ENCODE measurements at places on chromosomes 11 and 22. TPM values are rescaled to one million over a fixed set of nuclear protein-coding genes. Genes with fewer than 3 reads are reported as not detected.

The CCDC88B gene
- polyA plus RNA-seq: 15.6 TPM

DNA sequence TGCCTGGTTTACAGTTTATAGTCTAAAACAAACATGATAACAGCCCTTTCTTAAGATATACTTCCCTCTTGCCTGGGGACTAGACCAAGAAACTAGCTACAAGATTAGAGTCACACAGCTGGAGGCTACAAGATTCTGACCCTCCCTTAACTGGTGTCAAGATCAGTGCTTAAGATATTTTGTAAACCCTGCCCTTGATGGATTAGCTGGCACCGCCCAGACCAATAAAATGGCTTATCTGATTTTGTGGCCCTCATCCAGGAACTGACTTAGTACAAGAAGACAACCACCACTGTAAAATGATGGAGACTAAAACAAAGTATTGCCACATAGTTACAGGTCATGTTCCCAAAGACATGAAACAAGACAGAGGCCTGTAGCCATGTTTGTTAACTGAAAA lies 53.4 kb downstream of the FAM181B start:
- H3K27ac ChIP-seq: no peak overlapping the region
- DNase-seq: no peak
- H3K4me1 ChIP-seq: no peaks in the 10 kb centered on the region
- no peaks in the 10 kb centered on the region for H3K36me3 ChIP-seq
- H3K4me3 ChIP-seq: no peak overlapping the region

- peaks cover 45% of the 10 kb centered on the region for H3K4me1 ChIP-seq
- no peaks in the 10 kb centered on the region for H3K36me3 ChIP-seq
- H3K27me3 ChIP-seq: no peaks in the 10 kb centered on the region
- no peak overlapping the region for H3K4me3 ChIP-seq
These were observed 25.0 kb downstream of the SWAP70 start for GRCh38 chr11:9688716-9689511.

DNA sequence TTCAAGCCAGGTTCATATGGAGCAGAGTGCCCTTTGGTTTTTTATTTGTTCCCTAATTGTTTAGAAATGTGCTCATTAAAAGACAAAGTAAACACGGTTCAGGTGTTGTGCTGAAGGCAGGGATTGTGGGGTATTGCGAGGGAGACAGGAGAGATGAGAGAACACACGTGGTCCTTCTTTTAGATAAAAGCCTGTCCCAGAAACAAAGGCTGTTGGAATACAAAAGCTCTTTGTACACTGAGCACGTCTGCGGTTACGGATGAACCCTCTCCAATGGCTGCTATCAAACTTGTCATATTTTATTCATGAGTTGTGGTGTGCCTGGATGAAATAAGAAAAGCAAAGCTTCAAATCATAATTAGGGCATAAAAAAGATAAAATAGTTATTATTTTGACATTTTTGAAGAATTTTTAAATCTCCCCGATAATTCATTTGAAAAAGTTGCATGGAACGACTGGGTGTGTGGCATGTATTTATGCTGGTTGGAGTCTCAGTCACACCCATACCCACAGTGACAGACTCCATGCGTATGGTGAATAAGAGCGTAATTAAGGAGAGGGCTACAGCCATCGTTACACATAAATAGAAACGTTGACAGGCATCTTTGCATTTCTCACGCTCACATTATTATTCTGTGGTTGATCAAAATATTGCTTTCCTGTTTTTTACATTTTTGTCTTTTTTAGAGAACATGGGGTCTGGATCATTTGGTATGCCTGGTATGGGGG lies 92.9 kb downstream of the NELL1 start:
- no peak for DNase-seq
- H3K27me3 ChIP-seq: no peaks in the 10 kb centered on the region
- H3K4me3 ChIP-seq: no peak overlapping the region

The OR51B2 gene
- not detected for polyA plus RNA-seq

- H3K27me3 ChIP-seq: no peaks in the 10 kb centered on the region
- H3K36me3 ChIP-seq: no peaks in the 10 kb centered on the region
- no peak overlapping the region for H3K27ac ChIP-seq
- H3K4me1 ChIP-seq: peaks cover 9% of the 10 kb centered on the region
These were observed 140.3 kb upstream of the MTNR1B start for GRCh38 chr11:92829121-92829520.

DNA sequence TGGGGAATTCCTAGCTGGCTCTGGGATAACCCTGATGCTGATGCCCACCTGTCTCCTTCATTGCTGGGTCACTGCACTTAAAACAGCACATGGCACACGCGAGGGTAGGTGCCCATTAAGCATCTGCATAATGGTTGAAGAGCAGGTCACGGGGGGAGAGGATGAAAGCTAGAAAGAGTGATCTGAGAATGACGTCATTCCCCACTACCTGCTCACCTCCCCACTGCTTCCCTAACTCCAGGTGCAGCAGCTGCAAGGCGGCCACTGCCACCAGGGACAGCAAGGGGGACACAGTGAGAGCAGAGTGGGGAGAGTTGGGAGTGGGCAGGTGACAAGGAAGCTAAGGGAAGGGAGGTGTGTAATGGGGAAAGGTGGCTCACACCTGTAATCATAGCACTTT lies 27.0 kb downstream of the ADA2 start:
- no peak for DNase-seq
- no peaks in the 10 kb centered on the region for H3K36me3 ChIP-seq
- H3K4me1 ChIP-seq: no peaks in the 10 kb centered on the region
- no peak overlapping the region for H3K27ac ChIP-seq
- peaks cover 6% of the 10 kb centered on the region for H3K27me3 ChIP-seq

The FAM83F gene
- polyA plus RNA-seq: 10.2 TPM

The OR52A1 gene
- polyA plus RNA-seq: not detected

- H3K27ac ChIP-seq: no peak overlapping the region
- no peak for DNase-seq
- no peaks in the 10 kb centered on the region for H3K36me3 ChIP-seq
- H3K4me1 ChIP-seq: no peaks in the 10 kb centered on the region
- no peaks in the 10 kb centered on the region for H3K27me3 ChIP-seq
These were observed 4.7 kb downstream of the FCHSD2 start for GRCh38 chr11:73137262-73137943.

DNA sequence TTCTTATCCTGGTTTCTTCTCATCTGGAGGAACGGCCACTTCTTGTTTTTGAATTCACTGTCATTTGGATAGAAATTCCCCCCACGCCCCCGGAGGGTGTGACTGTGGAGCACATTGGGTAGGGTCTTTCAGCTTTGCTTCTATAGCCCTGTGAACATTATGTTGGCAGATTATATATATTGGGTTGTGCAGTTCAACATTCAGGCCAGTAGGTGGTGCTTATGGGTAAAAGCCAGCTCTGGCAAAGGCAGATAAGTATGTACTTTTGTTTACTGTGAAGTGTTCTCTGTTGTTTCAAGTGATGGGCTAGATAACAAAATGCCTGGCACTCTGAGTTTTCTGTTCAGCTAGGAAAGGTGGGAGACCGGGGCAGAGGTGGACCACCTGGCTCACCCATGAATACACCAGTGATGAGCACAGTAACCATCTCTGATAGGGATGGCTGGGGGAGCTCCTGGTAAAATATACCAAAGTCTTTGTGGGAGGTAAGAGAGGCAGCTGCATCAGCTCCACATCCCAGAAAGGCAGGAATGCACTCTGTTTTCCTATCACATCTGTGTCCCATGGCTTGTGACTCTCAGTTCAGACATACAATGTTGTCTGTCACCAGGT lies 1348.2 kb upstream of the RAG2 start:
- H3K4me1 ChIP-seq: no peaks in the 10 kb centered on the region
- no peaks in the 10 kb centered on the region for H3K36me3 ChIP-seq
- H3K27me3 ChIP-seq: no peaks in the 10 kb centered on the region
- DNase-seq: no peak

The CABP4 gene
- polyA plus RNA-seq: 0.61 TPM

The COPB1 gene
- polyA plus RNA-seq: 65.5 TPM

GRCh38 chr11:85809191-85809590 lies 1.8 kb downstream of the SYTL2 start:
- H3K4me3 ChIP-seq: no peak overlapping the region
- H3K36me3 ChIP-seq: no peaks in the 10 kb centered on the region
- no peaks in the 10 kb centered on the region for H3K4me1 ChIP-seq
- DNase-seq: no peak
- no peaks in the 10 kb centered on the region for H3K27me3 ChIP-seq

- no peak for DNase-seq
- no peak overlapping the region for H3K27ac ChIP-seq
- peaks cover 12% of the 10 kb centered on the region for H3K4me1 ChIP-seq
- H3K4me3 ChIP-seq: no peak overlapping the region
- H3K36me3 ChIP-seq: no peaks in the 10 kb centered on the region
These were observed 15.9 kb downstream of the SMIM38 start for GRCh38 chr11:69171476-69172240.

DNA sequence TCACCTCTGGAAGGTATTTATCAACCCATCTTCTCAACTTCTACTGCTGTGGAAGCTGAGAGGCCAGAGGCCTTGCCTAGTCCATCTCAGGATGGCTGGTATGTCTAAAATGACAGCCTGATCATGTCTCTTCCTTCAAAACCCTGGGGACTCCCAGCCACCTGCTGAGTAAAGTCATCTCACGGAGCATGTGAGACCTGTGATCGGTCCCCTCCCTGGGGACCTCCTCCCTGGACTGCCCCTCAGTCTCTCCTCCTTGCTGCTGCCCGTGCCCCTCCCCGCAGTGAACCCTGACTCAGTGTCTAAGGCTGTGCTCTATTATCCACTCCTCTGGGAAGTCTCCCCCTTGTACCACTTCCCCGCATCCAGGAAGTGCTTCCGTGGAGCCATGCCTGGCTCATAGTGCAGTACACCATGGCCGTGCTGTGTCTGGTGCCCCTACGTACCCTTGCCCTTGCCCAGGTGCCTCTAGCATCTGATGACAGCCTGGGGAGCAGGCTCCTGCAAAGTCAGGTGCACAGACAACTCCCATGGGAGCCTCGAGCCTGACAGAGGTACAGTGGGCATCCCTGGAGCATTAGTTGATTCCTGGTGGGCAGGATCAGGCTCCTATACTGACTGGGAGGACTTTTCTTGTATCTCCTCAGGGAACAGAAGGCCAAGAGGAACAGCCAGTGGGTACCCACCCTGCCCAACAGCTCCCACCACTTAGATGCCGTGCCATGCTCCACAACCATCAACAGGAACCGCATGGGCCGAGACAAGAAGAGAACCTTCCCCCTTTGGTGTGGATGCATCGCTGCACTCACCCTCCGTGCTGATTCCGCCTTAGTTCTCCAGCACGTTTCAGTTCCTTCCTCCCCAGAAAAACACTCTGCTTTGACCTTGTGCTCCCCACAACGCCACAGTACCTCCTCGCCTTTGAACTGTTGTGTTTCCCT lies 13.8 kb downstream of the SMARCB1 start:
- no peak for DNase-seq
- H3K36me3 ChIP-seq: peaks cover 55% of the 10 kb centered on the region
- no peak overlapping the region for H3K4me3 ChIP-seq
- no peak overlapping the region for H3K27ac ChIP-seq

The CREB3L1 gene
- polyA plus RNA-seq: 63.1 TPM

DNA sequence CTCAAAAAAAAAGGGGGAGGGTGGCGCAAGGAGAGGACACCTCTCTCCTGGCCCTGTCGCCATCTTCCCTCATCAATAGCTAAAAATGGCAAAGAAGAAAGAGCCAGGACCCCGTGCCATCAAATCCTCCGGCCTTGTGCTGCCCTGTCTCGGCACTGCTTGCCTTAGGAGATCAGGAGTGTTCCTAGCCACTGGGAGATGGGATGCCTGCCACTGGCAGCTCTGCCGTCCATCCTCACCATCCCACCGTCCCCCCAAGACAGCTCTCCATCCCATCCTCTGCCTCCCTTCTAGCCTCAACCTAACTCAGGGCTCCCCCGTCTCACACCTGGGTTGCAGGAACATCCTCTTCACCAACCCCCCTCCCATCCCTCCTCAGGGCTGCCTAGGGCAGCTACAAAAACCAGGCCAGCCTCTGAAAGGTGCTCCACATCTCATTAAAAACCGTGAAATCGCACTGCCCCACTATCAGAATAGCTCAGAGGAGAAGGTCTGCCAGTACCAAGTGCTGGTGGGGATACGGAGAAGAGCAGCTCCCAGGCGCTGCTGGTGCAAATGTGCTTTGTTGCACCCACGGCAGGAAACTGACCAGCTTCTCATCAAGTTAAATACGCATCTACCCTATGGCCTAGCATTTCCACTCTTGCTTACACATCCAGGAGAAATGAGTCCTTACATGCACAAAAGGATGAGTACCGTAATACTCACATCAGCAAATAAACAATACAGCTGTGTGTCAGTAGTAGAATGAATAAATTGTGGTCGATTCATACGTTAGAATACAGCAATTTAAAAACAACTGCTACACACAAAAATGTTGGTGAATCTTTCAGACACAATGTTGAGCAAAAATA lies 31.7 kb upstream of the GCAT start:
- peaks cover 26% of the 10 kb centered on the region for H3K36me3 ChIP-seq
- H3K27me3 ChIP-seq: no peaks in the 10 kb centered on the region
- H3K4me1 ChIP-seq: no peaks in the 10 kb centered on the region
- H3K27ac ChIP-seq: peak overlapping the region; percentile 56

The C11orf21 gene
- polyA plus RNA-seq: 6.2 TPM

GRCh38 chr11:2223153-2223794 lies 47.1 kb downstream of the ASCL2 start:
- H3K27ac ChIP-seq: no peak overlapping the region
- no peak overlapping the region for H3K4me3 ChIP-seq
- H3K4me1 ChIP-seq: no peaks in the 10 kb centered on the region
- no peaks in the 10 kb centered on the region for H3K27me3 ChIP-seq
- DNase-seq: no peak
- no peaks in the 10 kb centered on the region for H3K36me3 ChIP-seq

- no peaks in the 10 kb centered on the region for H3K36me3 ChIP-seq
- no peaks in the 10 kb centered on the region for H3K27me3 ChIP-seq
- no peak overlapping the region for H3K4me3 ChIP-seq
These were observed 24.7 kb upstream of the BAIAP2L2 start for GRCh38 chr22:38135133-38135706.

The CNTF gene
- polyA plus RNA-seq: not detected

The CCDC90B gene
- polyA plus RNA-seq: 28.6 TPM

DNA sequence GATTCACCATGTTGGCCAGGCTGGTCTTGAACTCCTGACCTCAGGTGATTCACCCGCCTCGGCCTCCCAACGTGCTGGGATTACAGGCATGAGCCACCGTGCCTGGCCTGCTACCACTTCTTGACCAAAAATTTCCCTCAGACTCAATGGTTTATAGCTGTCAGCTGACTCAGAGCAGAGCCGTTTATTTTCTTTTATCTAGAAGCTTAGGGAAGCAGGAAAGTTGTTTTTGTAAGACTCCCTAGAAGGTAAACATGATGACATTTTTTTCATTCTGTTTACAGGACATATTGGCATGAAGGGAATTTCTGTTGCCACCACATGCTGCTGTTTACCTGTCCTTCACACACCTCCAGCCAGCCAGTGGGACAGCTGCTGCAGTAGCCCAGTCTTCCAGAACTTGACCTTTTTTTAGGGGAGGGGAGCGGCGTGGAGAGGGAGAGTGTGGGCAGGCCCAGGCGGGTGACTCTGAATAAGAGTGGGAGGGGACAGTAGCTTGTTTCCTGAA lies 56.1 kb upstream of the PTPRJ start:
- no peak for DNase-seq
- H3K36me3 ChIP-seq: no peaks in the 10 kb centered on the region
- no peaks in the 10 kb centered on the region for H3K27me3 ChIP-seq
- no peak overlapping the region for H3K4me3 ChIP-seq
